ENCODE measurements at places on chromosomes 16 and 17.

GRCh38 chr17:45296003-45296832 is 20.6 kb downstream of the MAP3K14 start:
- no peak for DNase-seq

DNA sequence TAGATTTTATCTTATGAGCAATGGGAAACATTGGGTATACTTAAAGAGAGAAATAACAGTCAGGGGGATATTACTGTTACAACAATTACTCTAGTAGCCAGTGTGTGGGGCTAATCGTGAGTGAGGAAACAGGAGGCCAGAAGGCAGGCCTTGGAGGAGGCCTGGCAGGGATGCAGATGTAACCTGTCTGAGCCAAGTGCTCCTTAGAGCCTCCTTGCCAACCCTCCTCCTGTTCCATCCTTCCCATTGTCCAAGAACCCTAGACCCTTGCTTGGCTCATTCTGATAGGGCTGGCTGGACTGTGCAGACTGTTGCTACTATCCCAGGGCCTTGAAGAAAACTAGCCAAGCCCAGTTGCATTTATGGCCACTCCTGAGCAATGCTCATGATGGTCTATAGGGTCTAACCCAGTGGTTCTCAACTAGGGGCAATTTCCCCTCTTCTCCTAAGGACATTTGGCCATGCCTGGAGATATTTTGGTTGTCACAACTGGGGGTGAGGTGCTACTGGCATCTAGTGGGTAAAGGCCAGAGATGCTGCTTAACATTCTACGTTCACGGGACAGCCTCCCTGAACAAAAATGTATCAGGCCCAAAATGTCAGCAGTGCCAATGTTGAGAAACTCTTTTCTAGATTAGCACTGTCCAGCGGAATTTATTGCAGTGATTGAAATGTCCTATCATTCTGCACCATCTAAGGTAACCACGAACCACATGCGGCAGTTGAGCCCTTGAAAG is 24.4 kb upstream of the WSCD1 start:
- DNase-seq, result no peak

GRCh38 chr16:78134944-78135619 is 35.6 kb downstream of the WWOX start:
- no peak for DNase-seq

DNA sequence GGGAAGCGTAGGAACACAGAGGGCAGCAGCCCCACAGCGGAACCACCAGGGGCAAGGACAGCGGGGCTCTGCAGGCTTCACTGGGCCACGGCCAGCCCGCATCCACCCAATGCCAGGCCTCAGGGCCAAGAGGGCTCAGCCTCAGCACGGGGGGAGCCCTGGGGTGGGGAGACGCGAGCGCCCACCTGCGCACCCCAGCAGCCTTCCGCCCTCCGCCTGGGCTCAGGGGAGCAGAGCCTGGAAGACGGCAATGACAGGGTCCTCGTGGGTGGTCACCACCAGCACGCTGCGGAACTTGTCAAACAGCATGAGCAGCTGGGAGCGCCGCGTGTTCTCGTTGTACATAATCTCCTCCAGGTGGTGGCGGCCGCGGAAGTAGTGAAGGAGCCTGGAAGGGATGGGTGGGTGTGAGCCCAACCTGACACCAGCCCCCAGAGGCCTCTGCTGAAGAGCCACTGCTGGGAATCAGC is 8.5 kb downstream of the MPG start:
- DNase-seq, result no peak

DNA sequence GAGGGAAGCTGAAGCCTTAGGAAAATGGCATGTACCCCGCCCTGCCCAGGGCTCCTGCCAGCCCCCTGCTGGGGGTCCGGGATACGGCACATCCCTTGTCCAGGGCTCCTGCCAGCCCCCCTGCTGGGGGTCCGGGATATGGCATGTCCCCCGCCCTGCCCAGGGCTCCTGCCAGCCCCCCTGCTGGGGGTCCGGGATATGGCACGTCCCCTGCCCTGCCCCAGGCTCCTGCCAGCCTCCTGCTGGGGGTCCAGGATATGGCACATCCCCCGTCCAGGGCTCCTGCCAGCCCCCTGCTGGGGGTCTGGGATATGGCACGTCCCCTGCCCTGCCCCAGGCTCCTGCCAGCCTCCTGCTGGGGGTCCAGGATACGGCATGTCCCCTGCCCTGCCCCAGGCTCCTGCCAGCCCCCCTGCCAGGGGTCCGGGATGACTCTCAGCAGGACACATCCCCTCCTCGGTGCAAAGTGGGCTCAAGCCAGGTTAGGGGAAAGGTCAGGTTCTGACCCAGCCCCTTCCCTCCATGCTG is 43.2 kb downstream of the RPH3AL start:
- DNase-seq, result no peak

DNA sequence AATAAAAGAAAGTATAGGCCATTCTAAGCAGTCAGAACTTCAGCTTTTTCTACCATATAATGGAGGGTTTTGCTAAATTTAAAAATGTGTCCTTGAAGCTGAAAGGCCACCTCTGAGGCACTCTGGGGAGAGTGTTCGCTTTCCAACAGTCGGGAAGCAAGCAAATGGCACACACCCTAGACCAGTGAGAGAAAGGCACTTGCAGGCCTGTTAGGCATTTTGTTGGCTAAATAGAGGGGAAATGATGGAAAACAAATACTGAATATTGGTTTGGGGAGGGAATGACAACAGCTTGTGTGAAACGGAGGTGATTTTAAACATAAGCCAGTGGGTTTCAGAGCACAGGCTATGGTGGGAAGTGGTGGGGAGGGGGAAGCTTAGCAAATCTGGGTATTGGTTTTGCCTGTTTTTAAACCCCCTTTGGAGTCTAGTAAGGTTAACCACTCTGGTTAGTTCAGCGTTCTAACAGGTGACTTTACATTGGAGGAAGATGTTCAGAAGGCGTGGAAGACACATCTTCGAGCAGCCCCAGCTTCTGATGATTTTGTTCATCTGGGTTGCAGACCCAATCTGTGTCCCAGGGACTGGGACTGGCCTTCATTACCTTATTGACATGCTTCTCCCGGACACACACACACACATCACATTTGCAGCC is 90.5 kb downstream of the PRKCA start:
- no peak for DNase-seq

- no peak for DNase-seq
Measured at GRCh38 chr16:7584561-7584960, 251.9 kb downstream of the RBFOX1 start.

DNA sequence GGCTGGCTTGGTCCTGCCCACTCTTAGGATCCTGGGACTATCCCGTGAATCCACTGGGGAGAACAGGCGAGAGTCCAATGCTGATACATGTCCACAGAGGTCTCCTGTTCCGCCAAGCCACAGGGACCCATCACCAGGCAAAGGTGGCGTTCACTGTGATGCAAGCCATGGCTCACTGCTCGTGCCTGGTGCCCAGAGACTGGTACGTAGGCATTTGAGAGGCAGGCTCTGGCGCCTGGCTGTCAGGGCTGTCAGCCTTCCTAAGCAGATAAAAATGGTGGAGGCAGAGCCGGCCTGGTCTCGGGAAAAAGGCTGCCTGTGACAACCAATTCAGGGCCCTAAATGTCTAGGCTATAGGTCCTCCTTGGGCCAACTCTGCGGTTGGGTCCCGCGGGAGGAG is 2329.0 kb downstream of the TP53TG3F start:
- no peak for DNase-seq

DNA sequence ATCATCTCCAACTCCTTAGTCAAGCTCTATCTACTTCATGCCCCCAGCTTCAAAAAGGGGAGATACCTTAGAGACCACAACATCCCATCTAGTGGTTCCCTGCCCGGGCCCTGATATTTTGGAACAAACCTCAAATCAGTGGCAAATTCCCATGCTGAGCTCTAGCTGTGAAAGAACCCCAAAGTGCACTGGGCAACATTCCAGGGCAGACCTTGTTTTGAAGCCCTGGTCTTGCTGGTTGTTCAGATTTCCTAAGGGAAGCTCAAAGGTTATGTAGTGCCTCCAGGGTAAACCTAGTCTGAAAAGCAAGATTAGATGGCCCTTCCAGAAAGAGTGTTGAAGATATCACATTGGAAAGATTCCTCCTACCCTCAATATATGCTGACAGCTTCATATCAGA is 16.3 kb downstream of the FAM117A start:
- no peak for DNase-seq

GRCh38 chr17:13775450-13775849 is 173.7 kb upstream of the HS3ST3A1 start:
- DNase-seq, result no peak

GRCh38 chr17:57898487-57899311 is 48.9 kb upstream of the MRPS23 start:
- no peak for DNase-seq

DNA sequence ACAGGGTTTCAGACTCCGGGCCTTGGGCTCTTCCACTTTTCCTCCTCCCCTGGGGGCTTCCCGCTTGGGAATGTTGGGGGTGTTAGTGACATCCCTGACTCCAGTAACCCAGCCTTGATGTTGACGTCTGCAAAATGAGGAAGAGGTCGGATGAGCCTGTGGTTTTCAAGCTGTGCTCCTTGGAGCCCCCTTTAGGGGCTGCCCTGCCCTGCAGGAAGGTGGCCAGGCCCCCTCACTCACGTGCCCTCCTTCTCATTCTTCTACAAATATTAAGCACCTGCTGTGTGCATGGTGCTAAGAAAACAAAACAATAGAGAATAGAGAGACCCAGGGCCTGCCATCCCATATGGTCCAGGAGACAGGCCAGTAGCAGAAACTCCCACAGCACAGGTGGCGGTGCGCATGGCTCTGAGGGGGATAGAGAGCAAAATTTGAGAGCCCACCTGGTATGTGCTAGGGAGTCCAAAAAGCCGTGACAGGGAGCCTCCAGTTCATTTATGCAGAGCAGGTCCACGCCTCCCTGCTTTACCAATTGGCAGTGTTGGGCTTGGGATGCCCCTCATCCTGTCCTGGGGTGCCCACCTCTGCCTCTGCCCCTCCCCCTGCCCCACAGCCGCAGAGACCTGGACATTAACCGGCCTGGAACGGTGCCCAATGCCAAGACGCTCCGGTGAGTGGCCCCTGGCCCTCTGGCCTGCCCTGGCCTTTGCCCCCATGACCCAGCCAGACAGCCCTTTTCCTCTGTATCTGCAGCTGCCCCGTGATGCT is 7.4 kb downstream of the NDRG4 start:
- no peak for DNase-seq

GRCh38 chr16:676913-677312 is 1.4 kb downstream of the RHBDL1 start:
- no peak for DNase-seq
